ENCODE measurements at places on chromosomes 13 and 19.

GRCh38 chr13:39484506-39485313 lies 118.3 kb downstream of the LHFPL6 start:
- no peak for DNase-seq

DNA sequence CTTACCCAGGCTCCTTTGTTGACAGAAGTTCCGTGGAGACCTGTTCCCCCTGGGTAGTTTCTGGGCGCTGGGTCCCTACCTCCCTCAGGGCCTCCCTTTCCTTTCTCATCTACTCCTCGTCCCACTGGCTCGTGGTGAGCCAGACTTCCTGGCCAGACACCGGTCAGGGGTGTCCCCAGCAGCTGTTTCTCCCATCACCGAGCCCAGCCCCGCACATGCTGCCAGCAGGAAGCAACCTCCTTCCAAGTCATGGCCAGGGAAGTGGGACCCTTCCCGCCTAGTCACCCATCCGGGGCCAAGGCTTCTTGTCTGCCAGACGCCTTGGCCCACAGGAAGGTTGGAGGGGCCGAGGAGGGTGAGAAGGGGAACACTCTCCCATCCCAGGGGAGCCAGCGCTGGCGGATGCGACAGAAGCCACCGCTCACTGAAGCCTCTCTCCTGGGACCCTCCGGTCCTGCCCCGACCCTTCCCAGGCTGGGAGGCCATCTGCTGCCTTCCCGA lies 5.7 kb downstream of the PAK4 start:
- no peak for DNase-seq

DNA sequence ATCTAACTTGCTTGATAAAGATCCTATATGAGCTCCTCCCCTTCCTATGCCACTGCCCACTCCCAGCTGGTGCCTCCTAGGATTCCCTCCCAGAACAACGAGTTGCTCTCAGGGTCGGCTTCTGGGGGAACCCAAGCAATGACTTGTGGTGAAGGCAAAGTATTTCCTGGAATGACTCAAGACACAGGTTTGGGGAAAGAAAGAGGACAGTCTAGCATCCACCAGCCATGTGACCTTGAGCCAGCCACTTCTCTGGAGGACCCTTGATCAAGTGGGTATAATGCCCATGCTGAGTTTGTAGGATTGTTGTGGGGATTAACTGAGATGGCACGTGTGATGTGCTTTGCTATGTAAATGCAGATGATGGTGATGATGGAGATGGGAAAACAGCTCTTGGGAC lies 33.0 kb downstream of the MBD3L2B start:
- no peak for DNase-seq

GRCh38 chr13:85314686-85315085 lies 484.5 kb downstream of the SLITRK6 start:
- DNase-seq, result no peak

DNA sequence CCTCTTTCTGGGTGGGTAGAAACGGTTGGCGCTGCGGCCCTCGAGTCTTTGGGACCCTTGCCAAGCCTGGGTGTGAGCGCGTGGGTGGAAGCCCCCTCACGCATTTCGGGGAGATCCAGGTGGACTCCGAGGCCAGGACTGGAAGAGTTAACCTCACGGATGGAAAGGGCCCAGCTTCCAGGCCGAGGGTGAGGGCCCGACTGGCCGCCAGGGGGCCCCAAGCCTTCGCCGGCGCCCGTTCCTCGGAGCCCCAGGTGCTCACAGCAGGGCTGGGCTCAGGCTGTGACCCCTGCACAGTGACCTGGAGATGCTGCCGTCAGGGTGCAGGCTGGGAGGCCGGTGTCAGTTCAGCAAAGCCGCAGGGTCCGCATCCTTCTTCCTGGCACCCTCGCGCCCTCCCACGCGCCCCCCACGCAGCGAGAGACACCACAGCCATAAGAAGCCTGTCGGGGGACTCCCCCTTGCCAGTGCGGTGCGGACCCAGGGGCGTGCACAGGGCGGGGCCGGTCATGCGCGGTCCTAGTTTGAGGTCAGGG lies 34.2 kb upstream of the TMEM255B start:
- peak; percentile 91 for DNase-seq

GRCh38 chr13:104571161-104571892 lies 1505.1 kb upstream of the SLC10A2 start:
- DNase-seq, result no peak

GRCh38 chr13:24214528-24214927 lies 54.0 kb downstream of the SPATA13 start:
- DNase-seq, result no peak

GRCh38 chr19:8167985-8168384 lies 18.6 kb upstream of the FBN3 start:
- no peak for DNase-seq

DNA sequence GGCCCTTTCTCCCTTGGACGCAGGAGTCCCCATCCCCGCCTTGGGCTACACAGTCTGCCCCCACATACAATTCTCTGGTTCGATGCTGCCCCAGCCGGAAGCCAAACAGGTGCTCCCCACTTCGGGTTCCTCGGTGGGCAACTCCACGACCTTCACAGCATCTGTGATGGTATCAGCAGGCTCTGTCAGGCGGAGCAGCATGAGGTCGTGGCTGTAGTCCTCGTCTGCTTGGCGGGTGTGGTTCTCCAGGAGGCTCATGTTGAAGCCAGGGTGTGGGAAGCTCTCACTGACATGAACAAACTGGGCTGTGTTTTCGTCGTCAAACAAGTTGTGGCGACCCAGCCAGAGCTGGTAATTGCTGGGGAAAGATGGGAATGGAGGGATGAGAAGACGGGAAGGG lies 3.5 kb downstream of the KLK1 start:
- DNase-seq, result no peak

GRCh38 chr19:41741244-41741554 lies 14.1 kb upstream of the CEACAM6 start:
- DNase-seq, result no peak

GRCh38 chr13:81379183-81379582 lies 1038.3 kb upstream of the SPRY2 start:
- DNase-seq, result no peak

DNA sequence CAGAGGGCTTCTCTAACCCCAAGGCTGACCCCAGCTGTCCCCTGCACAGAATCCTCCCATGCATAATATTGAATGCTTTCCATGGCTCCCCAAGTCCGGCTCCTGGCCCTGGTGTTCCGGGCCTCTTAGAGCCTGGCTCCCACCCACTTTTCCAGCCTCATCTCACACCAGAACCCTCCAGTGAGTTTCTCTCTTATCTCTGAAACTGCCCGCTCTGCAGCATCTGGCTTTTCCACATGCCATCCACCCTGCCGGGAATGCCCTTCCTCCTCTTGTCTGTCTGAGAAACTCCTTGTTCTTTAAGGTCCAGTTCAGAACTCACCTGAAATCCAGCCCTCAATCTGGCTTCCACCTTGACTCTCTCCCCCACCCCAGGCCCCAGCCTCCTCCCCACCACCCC lies 6.8 kb downstream of the SYNGR4 start:
- DNase-seq, result no peak

- no peak for DNase-seq
Observed at GRCh38 chr13:94400874-94401273, 78.6 kb downstream of the DCT start.

DNA sequence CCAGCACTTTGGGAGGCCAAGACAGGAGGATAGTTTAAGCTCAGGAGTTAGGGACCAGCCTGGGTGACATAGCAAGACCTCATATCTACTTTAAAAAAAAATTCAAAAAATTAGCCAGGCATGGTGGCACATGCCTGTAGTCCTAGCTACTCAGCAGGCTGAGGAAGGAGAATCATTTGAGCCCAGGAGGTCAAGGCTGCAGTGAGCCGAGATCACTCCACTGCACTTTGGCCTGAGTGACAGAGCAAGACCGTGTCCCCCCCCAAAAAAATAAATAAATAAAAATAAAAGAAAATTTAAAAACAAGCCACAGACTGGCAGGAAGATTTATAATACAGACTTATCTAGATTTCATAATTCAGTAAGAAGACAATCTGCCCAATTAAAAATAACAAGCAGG lies 14.8 kb downstream of the PSPC1 start:
- DNase-seq, result no peak

- DNase-seq, result peak; percentile 100
Observed at GRCh38 chr19:45506246-45506988, 862 bp upstream of the VASP start.

DNA sequence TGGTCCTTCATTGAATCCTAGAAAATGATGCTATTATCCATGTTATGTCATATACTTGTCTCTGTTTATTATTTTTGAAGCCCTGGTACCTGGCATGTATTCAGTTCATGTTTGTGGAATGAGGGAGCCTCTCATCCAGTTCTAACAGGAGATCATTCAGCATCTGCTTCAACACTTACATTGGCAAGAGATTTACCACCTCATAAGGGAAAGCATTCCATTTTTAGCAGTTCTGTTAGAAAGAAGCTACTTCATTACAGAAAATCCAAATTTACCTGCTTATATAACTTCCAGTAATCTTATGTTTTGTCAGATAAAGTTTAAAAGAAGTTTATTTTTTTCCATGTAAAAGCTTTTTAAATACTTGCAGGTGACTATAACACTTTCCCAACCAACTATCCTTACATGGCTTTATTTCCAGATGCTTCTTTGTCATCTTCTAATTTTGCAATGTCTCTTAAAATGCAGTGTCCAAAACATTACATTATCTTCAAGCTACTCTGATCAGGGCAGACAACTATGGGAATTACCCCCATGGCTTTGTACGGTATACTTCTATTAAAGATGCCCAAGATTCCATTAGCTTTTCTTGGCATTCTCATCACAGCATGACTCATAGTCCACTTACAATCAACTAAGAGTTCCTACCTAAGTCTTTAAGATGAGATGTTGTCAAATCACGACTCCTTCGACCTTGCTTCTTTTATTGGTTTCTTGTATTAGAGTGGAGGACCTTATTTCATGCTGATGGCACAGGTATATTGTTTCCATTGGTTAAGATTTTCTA lies 262.1 kb downstream of the PCDH9 start:
- no peak for DNase-seq

DNA sequence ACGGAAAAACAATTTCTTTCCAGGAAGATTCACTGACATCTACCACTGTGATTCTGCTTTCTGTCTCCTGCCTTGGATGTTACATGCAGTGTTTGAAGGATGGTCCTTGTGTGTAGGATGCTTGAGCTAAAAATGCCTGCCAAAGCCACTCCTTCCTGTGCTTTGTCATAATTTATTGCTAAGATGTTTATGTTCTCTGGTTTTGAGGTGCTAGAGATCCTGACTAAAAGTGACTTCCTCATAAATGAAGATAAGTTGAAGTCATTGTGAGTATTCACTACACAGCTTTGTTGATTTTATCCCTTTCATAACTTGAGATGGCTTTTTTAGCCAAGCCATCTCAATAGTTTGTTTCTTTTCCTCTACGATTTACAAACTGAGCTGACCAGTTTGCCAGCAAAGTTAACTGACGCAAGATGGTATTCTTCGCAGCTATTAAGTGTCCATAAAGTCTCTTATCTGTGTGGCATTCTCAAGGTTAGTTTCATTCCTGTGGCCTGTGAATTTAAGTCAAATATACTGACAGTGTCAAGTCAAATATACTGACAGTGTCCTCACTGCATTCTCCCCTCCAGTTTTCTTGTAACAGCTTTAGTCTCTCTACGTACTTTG lies 15.7 kb upstream of the FBXL3 start:
- no peak for DNase-seq

GRCh38 chr13:86572115-86572514 lies 772.9 kb upstream of the SLITRK6 start:
- DNase-seq, result no peak

DNA sequence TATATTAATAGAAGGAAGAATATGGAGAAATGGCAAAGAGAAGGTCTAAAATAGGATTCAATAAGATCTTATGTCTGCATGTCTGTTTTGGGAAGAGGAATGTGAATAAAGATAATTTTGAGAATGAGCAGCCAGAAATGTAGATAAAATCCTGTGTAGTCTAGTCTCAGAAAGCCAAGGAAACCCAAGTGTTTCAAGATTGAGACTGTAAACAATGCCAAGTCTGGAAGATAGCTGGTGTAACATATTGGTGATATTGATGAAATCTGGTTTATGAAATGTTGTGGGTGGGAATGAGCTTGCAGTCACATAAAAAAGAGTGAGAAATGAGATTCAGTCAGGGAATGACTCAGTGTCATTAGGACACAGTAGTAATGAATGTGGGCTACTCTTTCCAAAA lies 1180.3 kb upstream of the PCDH20 start:
- DNase-seq, result no peak

DNA sequence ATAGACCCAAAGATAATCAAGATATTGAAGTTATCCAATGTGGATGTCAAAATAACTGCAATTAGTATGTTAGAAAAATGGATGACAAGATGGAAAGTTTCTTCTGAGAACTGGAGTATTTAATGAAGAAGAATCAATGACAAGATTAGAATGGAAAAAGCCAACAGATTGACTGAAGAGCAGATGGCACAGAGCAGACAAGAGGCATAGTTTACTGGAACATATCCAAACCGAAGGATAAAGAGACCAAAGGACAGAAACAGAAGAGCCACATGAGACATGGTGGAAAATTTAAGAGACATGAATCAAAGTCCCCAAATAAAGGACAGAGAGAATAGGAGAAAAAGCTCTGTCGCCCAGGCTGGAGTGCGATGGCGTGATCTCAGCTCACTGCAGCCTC lies 89.6 kb upstream of the RXFP2 start:
- no peak for DNase-seq

DNA sequence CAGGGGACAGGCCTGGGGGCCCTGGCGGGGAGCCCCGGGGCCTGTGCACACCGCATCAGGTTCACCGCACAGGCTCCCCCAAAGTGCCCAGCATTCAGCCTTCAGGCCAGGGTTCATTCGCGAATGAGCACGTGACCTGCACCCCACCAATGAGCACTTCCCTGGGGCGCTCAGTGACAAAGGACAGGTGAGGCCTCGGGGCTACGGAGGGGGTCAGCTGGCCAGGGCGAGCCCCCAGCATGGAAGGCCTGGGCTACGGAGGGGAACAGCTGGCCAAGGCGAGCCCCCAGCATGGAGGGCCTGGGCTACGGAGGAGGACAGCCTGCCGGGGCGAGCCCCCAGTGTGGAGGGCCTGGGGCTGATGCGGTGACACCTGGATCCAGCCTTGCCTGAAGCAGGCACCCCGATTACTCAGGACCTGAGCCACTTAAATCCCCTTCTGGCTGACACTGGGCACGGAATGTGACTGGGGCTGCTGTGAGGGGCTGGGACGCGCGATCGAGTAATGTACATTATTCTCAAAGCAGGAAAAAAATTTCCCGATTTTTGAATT lies 23.1 kb downstream of the TCF3 start:
- no peak for DNase-seq

GRCh38 chr19:14472202-14472938 lies 2.8 kb downstream of the PTGER1 start:
- peak; percentile 97 for DNase-seq

Data from stimulated activated CD8-positive, alpha-beta memory T cell treated with anti-CD3 and anti-CD28 coated beads, Interleukin-4, amount 100 ng/mL, for 48 hours (primary cell).